ENCODE measurements at places on chromosomes 11 and 22.

GRCh38 chr11:100719362-100719761 lies 32.3 kb downstream of the ARHGAP42 start:
- DNase-seq: no peak

DNA sequence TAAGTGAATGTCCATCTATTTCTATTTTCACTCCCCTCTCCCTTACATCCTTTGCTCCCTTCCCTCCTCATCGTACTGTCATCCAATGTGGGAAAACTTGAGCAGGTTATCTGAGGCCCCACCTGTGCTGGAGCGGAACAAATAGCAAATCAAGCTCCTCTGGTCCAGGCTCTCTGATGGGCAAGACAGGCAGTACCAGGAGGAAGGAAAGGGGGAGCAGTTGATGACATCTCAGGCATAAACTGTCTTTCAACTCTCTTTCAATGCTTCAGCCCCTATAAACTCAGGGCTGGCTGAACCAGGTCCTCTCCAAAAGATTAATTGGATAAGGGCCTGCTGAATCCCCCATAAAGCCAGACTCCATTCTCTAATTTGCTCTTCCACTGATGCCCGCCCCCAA lies 1.5 kb upstream of the CCKBR start:
- no peak for DNase-seq

- no peak for DNase-seq
Observed at GRCh38 chr11:101442171-101442570, 141.6 kb downstream of the TRPC6 start.

DNA sequence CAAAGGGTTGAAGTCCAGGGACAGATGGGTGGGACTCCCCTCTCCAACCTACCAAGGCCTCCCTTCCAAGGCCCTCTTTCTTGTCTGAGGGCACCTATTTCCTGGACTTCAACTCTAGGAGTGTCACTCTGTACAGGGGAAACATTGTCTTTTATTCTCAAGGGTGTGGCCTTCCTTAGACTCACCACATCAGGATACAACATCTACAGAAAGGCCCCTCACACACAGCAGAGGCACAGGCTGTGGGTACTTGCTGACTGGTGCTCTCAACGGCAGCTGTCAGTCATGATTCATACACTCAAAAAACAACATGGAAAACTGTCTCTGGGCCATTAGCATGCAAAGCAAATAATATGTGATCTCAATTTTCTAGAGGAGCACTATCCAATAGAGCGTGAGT lies 78.0 kb downstream of the RCN1 start:
- no peak for DNase-seq

DNA sequence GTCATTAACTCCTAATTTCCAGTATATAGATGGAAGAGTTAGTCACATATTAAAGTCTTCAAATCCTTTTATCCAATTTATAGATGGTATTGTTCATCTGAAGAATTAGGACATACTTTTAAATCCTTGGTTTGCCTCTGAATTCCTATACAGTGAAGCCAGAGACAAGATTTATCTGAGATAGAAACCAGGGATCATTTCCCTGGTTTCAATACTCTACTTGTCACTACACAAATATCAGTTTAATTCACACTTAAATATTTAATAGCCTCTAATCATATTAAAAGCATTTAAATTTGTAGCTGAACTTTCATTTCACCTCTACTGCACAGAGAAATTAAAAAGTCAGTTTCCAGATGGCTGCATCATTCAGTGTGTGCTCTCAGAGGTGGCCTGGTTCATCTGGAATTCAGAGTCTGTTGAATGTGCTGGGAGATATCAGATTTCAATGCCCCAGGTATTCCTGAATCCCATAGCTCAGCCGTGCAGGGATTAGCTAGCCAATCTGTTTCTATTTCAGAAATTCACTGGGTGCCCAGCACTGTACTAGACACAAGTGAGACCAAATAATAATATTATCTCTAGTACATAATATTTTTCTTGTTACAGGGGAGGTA lies 344.3 kb downstream of the AASDHPPT start:
- DNase-seq: no peak

DNA sequence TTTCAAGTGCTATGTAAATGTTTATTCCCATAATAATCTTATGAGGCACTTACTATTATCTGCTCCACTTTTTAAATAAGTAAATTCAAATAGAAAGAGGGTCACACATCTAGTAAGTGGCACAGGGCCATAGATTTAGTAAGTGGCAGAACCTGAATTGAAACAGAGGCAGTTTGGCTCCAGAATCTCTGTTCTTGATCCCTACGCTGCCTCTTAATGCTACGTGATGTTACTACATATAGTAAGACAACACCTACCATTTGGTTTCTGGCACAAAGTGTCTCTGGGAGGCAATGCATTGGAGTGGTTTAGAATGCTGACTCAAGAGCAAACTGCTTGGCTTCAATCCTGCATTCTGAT lies 1018.3 kb downstream of the DLG2 start:
- no peak for DNase-seq

DNA sequence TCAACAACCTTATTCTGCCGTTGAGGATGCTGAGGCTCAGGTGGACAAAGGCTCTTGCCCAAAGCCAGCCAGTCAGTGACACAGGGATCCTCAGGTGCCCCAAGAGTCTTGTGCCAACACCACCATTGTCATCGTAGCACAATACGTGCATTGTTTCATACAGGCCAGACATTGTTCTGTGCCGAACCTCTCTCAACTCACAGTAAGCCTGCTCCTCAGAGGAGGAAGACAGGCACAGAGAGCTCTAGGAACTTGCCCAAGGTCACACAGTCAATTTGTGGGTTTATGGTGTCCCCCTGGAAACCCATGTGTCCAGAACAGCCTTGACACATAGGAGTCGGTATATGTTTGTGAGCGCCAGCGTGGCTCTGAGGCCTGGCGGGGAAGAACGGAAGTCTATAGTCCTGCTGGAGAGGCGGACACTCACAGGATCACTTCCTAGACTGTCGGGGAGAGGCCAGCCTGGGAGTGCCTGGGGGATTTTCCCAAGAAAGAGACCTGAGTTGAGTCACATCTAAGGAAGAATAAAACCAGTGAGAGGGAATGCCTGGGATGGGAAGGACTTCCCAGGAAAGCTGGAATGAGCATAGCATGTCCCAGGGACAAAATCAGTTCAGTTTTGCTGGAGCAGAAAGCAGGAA lies 20.2 kb downstream of the LIF start:
- no peak for DNase-seq

DNA sequence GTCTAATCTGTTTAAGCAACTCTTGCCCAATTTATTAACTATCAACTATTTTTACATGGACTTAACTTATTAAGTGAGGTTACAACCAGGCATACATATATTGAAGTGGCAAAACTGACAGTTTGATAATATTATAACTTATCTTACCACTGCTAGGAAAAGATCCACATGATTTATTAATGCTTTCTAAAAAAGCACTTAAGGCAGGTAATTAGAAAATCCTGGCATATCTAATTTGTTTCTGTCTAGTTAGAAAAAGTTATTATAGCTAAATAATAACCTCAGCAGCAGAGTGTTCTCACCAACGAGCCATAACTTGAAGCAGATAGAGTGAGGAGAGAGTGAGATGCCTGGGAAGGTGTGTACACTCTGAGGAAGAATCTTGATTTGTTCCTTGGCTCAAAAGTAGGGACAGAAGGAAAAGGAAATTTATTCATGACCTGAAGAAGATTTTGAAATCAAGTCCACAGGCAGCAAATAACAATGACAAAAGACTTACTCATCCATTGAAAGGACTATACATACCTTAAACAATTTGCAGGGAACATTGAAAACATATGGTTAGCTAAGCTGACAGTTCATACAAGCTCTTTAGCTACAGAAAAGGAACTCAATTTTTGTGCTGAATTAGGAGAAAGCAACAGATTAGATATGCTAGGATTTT lies 7.1 kb upstream of the MUC15 start:
- no peak for DNase-seq

DNA sequence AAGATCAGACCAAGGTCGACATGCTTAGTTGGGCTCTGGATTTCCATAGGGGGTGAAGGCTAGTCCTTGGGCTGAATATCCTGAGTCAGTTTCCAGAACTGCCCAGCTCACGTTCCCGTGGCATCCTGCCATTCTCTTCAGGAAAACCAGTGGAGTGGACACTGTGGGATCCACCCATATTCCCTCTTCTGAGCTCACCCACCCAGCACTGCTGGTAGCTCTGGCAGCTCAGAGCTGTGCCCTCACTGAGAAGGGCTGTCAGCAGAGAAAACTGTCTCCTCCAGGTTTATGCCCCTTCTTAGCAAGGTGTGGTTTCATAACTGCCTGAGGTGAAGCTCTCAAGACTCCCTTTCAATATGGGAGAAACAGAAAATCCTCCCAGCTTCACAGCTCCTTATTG lies 111.7 kb downstream of the GGTLC2 start:
- DNase-seq: no peak

DNA sequence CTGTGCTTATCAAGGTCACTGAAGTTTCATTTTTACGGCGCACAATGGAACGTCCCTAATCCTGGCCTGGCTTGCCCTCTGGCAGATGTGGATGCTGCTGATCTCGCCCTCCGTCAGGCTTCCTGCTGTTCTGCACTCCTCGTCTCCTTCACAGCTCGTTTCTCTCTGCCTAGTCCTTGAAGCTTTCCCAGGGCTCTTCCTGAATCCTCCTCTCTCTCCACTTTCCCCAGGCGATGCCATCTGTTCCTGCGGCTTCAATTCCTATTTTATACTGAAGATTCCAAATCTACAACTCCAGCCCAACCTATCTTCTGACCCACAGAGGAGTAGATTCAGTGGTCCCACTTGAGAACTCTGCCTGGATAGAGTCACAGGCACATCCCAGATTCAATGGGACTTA lies 14.2 kb downstream of the SLC22A8 start:
- DNase-seq: no peak

DNA sequence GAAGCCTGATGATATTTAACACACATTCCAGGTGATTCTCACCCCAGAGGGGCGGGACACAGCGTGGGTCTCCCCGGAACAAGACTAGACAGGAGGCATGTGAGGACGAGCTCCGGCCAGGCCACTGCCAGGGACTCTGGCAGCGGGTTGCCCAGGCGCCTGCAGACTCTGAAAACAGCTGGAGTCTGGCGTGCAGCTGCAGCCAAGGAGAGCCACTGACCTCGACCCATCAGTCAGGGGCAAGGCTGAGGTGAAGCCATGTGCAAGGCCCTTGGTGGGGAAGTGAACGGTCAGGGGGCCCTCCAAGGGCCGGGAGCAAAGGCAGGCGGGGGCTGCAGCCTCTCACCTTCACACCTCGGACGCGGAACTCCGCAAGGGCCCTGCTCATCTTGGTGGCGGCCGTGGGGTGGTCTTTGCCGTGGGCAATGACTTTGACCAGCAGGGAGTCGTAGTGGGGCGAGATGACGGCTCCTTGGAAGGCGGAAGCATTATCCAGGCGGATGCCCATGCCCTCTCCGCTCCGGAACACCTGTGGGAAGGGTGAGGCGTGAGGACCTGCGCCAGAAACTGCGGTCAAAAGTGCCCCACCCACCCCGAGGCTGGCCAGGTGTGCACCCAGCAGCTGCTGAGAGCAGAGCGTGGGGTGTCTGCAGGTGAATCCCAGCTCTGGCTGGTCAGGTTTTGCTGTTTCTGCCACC lies 6.7 kb downstream of the LRFN4 start:
- DNase-seq: no peak

GRCh38 chr11:117679461-117679860 lies 117.6 kb downstream of the DSCAML1 start:
- DNase-seq: no peak

- no peak for DNase-seq
Observed at GRCh38 chr11:68324695-68325094, 12.3 kb downstream of the LRP5 start.

DNA sequence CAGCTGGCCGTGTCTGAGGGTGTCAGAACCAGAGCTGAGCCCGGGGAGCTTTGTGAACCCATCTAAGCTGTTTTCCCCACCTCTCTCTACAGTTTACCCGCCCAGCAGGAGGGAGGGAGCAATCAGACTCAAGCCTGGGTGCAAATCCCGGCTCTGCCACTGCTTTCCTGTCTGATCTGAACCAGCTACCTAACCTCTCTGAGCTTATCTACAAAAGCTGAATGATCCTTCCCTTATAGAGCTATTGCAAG lies 252 bp downstream of the APOL2 start:
- no peak for DNase-seq

DNA sequence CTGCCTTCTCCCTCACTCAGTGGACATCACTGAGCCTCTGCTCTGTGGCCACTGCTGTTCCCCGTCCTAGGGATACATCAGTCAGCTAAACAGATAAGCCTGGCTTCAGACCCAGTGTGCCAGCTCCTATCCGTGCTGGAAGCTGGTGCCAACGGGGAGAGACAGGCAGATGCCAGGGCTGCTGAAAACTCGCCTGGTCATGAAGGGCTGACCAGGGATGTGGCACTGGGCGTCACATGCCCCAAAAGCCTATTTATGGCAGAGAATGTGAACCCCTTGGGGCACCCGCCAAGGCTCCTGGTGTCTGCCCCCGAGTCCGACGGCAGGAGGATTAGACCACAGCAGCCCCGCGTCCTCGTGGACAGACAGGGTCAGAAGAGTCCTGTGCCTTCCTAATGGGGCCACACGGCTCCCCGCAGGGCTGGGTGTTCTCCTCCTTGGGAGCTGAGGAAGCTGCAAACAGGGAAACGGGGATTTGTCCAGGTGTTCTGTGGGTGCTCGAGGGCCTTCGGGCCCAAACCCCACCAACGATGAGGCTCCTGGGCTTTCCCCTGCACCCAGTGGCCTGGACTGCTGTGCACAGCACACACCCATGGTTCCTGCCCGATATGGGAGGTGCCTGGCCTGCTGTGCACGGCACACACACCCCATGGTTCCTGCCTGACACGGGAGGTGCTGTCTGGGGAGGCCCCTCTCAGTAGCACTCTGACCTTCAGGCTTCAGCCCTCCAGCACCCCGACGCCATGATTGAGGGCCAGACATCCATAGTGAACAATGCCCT lies 19.9 kb downstream of the ANO1 start:
- DNase-seq: no peak

DNA sequence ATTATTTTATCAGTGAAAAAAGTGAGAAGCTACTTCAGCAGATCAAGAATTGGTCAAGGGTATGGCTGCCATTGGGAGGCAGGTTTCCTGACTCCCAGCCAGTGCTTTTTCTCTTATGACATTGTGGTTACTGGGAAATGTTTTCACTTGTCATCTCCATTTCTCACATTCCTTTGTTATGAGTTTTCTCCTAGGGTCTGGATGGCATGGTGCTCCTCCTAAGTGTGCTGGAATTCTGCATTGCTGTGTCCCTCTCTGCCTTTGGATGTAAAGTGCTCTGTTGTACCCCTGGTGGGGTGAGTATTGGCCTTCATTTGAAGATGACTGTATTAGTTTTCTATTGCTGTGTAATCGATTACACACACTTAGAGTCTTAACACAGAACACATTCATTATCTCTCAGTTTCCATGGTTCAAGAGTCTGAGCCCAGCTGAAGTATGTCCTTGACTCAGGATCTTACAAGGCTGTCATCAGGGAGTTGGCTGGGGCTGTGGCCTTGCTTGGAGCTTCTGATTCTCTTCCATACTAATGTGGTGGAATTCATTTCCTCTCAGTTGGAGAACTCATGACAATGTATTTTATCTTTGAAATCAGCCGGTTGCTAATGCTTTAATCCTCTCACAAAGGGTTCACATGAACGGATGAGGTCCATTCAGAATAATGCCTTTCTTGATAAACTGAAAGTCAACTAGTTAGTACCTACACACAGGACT lies 21.0 kb upstream of the MS4A6E start:
- no peak for DNase-seq

GRCh38 chr22:46651316-46651715 lies 31.1 kb downstream of the GRAMD4 start:
- DNase-seq: no peak

GRCh38 chr11:77060234-77060633 lies 6.5 kb upstream of the CAPN5 start:
- DNase-seq: no peak

All from stimulated activated CD8-positive, alpha-beta memory T cell treated with anti-CD3 and anti-CD28 coated beads, Interleukin-2, amount 100 ng/mL, for 48 hours (primary cell).